NCI-H748 treated with DMSO at 0.1 percent for 48 hours (cell line): ENCODE measurements at places on chromosomes 11 and 22.

DNA sequence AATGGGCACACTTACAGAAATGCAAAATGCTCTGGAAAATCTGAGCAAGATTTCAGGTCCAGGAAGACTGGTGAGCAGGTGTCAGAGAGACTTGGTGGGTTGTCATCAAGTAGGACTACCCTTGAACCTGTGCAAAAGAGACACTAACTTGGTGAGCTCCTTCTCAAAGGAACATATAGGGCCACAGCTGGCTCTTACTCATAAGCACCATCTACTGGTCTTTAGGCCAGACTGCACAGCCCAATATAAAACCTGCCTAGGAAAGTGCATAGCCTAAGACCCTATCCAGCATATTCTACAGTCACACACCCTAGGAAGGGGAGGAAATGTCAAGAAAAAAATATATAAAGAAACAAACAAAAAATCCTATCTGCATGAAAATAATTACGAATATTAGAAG, 18.2 kb upstream of the OR10W1 start:
- no peak for DNase-seq

DNA sequence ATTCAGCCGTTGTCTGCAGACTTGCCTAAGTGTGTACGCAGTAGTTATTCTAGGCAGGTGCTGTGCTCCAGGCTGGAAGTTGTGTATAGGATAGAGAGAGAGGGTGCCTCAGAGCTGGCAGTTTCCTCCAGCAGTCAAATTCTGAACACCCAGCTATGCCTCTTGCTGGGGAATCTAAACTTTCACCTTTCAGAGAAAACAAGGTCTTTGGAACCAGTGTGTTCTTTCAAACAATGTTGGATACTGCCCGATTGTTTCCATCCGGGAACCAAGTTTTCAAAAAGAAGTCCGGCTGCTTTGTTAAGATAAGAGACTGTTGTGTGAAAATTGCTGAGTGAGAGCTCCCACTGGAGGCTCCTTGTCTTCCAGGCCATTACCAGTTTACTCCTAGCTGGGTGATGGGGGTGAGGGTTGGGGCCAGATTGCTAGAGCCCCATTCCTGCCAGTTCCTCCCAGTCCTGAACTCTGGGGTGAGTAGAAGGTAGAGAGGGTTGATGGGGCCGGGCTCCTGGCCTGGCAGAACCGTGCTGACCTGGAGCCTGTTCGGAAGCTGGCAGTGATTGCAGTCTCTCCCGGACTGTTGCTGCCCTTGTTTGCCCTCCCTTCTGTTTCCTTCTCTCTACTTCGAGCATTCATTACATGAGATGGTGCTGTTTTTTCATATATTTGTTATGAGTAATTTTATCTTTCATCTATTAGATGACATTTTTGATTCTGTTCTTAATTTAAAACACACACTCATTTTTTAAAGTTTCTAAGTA, 150.2 kb downstream of the TEAD1 start:
- DNase-seq: peak; percentile 9

GRCh38 chr11:75105462-75105925, 8.8 kb upstream of the OR2AT4 start:
- peak; percentile 1 for DNase-seq

- DNase-seq: no peak
Observed at GRCh38 chr11:17410606-17411379, 22.3 kb upstream of the KCNJ11 start.

DNA sequence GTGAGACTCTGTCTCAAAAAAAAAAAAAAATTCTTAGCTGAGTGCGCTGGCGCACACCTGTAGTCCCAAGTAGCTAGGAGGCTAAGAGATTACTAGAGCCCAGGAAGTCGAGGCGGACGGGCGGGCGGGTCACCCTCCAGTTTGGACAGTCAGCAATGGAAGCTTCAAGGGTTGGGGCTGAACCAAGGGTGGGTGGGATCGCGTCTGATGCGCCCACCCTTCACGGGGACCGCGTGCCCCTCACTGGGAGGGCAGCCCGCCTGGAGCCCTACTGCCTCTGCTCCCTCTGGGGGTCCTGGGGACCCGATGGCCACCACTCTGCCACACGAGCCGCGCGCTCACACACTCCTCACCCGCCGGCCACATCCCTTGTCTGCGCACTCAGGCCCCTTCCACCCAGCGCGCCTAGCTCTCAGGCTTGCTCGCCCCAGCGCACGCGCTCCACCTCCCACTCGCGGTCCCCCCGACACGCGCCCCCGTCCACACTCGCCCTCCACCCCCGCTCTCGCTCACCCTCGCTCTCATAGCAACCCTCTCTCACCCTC, 494 bp downstream of the CHID1 start:
- DNase-seq: no peak

DNA sequence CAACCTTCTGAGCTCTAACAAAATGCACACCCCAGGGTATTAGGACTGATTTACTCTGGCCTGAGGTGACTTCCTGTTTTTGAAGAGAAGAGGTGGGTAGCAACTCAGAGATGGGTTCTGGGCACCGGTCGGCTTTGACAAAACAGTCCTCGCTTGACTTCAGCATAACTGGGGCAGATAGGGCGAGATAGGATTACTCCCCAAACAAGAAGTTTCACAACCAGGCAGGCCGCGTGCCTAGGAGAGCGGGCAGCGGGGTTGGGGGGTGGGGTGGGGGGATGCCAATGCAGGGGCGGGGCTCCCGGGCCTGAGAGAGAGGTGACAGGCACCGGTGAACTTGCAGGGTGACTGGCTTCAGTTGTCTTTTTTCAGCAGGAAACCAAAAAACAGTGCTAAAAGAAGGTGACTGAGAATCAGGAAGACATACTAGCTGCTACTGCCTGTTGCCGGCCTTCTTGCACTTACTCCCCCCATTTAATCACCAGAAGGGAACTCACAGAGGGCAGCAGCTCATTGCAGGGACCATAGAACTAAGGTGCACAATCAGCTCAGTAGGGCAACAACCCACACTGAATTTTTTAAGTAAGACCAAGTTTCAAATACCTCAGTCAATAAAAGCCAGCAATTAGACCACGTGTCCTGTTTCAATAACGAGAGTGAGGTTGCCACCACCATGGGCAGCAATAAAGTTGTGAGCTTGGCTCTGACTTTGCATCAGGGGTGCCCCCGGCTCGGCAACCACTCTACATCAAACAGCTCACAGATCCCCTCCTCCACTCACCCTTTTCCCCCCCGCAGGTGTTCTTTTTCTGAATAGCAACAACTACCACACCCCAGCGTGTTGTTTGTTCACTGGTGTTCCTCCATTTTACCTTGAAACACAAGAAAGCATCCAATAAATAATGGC, 37.2 kb upstream of the ETS1 start:
- DNase-seq: no peak

DNA sequence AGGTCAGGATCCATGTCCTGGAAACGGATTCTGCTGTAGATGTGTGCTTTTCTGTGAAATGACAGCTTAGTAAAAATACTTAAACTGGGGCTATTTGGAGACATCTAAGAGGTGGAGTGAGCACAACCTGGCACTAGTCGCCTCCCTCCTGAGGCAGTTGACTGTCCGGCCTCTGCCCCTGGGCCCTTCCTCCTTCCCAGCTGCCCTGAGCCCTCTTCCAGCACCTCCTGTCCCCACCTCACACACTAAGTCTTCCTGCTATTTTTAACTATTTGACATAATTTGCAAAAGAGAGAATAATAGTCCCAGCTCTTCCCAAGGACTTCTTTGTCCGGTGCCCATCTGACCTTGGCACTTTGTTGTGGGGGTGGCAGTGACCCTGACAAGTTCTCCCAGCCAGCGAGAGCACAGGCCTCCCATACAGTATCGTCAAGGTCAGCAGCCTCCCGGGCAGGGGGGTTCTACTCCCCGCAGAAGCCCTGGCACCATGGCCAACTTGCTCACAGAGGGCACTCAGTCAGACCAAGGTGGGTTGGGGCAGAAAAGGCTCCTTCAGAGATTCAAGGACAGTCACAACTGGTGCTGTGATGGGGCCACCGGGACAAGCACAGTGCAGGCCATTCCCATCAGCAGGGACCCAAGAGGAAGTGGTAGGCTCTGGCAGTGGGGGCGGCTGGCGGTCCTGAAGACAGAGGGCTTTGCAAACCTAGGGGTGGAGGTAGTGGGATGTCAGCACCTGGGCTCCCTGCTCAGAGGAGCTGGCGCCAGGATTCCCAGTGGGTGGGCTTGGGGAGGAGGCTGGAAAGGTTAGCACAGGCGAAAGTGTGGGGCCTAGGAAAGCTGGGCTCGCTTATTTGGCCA, 5.5 kb upstream of the NEAT1 start:
- DNase-seq: no peak

- no peak for DNase-seq
Observed at GRCh38 chr11:2319791-2320472, 18.1 kb downstream of the TSPAN32 start.

GRCh38 chr22:43317239-43317638, 25.9 kb downstream of the SCUBE1 start:
- DNase-seq: no peak

- no peak for DNase-seq
Observed at GRCh38 chr11:72615329-72615728, 58.9 kb downstream of the PDE2A start.

GRCh38 chr22:43288807-43289420, 54.3 kb downstream of the SCUBE1 start:
- no peak for DNase-seq
